ENCODE measurements at places on chromosomes 16 and 17.
A peak's percentile ranks its signal among the peaks of the same experiment; 100 is the strongest.

DNA sequence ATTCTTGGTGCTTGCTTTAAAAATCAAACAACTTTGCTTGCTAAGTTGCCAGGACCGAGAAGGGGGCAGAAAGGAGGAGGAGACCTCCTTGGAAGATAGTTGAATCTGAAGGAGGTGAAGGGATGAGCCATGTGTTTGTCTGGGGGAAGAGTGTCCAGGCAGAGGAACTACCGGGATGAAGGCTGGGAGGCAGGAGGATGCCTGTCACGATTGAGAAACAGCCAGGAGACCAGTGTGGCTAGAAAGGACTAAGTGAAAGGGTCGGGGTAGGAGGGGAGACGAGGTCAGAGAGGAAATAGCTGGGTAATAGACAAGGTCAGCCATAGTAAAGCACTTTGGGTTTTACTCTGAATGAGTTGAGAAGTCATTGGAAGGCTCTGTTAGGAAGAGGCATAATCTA, 38.9 kb upstream of the CSNK2A2 start:
- no peak for DNase-seq

DNA sequence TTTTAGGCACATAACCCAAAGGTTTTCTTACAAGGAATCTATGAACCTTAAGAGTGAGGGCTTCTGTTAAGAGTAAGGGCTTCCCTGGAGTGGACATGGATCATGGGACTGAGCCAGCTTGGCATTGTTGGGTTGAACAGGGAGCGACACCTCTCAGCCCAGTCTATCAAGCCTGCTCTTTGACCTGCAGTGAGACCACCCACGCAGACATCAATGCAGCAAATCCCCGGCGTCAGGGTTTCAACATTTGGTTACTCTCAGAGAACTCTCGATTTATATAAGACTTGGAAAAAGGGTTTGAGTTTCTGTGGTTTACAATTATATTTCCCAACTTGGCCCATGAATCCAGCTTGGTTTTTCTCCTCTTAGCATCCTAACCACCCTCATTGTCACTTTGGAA, 299.9 kb downstream of the WWOX start:
- no peak for DNase-seq

- DNase-seq: peak; percentile 54
Observed at GRCh38 chr17:43917348-43918025, 10.2 kb upstream of the MPP2 start.

DNA sequence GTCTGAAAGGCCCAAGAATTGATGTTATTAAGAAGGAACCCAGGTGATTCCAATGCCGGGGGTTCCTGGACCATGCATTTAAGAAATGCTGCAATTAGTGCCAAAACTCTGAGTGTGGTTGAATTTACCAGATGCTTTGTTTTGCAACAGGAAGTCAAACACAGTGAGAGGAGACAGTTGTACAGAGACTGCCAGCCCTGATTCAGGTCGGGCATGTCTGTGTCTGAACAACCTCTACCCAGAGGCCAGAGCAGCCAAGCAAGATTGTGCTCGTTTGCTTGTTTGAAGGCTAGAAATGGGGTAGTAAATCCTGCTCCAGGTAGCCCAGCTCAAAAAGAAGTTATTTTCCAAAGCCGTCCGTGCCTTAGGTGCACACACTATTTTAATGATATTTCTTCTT, 412.4 kb upstream of the ERCC4 start:
- DNase-seq: no peak

DNA sequence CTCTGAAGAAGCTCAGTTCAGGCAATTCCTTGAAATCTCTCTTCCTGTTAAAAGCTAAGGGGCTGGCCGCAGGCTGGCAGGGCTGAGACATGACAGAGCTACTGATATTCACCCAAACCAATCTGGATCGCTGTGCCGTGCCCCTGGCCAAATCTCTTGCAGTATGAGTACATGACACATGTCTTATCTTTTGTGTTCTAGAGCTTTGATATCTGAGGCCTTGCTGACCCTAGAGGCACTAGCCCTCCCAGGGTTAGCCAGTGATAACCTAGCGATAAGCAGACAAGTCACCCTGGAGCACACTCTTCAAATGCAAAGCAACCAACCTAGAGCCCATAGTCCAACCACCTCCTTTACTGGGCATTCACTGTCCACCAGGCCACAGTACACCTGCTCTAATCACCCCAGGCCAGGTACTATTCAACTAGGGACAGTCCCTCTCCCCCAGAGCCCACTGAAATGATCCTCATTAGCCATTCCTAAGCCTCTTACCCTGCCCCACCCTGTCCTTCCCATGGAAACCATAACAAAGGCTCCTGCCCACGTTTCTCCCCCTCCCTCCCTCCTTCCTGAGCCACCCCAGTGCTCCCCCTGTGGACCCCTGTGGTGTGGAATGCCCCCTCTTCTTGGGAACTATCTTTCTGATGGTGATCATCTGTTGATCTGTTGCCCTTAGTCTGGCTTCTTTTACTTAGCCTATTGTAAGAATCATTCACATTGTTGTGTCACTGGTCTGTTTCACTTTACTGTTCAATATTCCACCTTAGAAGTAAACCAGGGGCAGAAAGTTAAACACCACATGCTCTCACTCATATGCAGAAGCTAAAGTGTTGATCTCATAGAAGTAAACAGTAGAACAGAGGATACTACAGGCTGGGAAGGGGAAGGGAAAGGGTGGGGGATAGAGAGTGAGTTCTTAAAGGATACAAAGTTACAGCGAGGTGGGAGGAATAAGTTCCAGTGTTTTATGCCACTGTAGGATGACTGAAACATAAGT, 52.5 kb downstream of the TEKT5 start:
- DNase-seq: no peak

DNA sequence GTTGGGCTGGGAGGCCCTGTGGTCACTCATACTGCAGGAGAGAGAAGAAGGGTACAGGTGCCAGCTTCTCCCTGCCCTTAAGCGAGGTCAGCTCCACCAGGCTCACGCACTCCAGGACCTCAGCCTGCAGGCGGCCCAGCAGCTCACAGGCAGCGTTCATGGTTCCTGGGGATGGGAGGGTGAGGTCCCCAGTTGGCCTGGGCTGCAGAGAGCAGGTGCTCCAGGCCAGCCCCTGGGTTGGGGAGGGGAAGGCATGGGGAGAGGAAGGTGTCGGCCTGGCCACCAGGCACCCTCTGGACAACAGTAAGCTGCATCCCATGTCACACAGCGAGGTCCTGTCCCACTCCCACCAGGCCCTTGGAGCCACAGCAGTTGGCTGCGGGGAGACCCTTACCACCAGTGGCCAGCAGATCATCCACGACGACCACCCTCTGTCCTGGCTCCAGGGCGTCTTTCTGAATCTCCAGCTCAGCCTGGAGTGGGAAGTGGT, 2.0 kb downstream of the APRT start:
- DNase-seq: no peak

DNA sequence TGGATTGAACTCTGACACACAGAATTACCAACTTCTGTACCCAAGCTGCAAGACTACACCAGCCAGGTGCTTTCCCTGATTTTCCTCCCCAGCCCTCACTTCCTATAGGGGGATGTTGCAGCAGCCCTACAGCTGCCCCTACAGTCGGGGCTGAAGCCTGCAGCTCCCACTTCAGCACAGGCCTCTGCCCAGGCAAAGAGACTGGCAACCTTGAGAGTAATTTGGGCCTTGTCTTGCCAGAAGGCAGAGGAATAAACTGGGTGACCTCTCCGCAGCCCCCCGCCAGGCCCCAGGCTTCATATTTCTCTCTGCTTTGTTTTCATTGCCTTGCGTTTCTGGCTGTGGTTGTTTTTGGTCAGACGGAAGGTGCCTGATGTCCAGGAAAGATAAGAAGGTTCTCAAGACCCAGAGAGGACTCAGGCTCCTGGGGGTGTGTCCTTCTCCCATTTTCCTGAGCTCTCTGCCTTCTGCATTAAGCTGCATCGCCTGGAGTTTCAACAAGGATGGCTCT, 32.0 kb downstream of the SLC6A4 start:
- no peak for DNase-seq

GRCh38 chr17:31266042-31266441, 31.0 kb downstream of the OMG start:
- no peak for DNase-seq

DNA sequence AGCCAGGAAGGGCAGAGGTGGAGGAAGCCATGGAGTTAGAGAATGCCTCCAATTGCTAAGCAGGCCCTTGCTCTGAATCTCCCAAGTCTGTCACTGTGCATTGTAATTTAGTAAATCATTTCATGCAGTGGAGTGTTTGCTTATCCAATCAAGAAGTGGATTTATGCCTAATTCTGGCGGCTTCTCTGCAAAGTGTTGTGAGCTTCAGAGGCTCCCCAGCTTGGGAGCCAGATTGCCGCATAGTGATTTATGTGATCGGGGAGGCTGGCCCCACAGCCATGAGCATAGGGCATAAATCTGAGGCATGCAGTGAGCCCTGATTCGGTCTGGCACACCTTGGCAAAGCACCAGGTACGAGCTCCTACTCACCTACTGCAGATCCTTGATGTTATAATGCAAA, 520.8 kb downstream of the HS3ST4 start:
- DNase-seq: no peak

DNA sequence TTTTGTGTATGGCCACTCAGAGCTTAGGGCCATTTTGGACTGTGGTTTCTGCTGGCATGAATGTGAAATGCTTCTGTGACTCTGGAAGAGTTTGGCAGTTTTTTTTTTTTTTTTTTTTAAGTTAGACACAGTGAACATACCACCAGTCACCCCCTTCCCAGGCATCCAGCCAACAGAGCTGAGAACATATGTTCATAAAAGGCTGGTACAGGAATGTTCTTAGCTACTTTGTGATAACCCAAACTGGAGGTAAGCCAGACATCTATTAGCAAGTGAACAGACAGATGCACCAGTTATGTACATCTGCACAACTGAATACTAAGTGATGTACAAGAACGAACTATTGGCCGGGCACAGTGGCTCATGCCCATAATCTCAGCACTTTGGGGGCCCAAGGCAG, 92.7 kb downstream of the ABCC1 start:
- DNase-seq: no peak

DNA sequence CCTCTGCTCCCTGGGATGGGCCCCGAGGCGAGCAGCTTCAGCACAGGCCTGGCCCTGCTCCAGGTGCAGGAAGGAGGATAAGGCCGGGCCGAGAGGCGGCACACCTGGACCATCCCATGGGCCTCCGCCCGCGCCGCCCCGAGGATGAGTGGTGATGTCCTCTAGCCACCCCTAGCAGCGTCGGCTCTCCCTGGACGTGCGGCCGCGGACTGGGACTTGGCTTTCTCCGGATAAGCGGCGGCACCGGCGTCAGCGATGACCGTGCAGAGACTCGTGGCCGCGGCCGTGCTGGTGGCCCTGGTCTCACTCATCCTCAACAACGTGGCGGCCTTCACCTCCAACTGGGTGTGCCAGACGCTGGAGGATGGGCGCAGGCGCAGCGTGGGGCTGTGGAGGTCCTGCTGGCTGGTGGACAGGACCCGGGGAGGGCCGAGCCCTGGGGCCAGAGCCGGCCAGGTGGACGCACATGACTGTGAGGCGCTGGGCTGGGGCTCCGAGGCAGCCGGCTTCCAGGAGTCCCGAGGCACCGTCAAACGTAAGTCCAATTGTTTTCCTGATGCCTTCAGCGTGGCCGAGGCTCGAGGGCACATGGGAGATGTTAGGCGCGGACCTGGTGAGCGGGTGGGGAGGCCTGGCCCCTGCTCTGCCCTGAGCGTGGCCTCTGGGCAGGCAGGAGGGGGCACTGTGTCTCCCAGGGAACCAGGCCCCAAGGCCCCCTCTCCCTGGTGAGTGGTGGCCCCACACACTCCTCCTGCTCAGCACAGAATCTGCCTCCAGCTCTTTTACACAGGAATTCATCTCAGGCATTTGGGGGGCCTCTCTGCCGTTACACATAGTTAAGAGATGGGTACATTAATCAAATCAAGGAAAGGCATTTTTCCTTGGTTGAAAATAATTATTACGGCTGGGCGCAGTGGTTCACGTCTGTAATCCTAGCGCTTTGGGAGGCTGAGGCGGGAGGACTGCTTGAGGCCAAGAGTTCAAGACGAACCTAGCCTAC, 855 bp downstream of the TMEM204 start:
- DNase-seq: no peak

DNA sequence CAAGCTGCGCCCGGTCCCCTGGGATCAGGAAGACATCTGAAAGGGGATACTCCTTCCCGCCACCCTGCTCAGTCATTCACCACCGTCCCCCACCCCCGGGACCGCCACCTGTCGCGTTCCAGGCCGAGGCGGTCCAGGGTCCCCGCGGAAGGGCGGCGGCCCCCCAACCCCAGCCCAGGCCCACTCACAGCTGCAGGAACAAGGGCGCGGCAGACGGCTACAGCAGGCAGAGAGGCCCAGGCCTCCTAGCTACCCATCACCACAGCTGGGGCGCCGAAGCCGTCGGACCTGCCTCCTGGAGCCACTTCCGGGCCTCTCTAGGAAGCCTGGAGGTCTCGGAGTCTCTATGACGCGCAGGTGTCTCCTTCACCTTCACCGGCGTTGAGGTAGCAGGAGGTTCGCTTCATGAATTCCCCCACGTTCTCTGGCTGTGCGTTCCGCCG, at the start of gene SDR42E1:
SDR42E1 (minus strand) TSS at position 272 of the 443 bp plus-strand sequence. CDS start 10,612 bp downstream, outside the sequence.
- peak; percentile 59 for DNase-seq

- DNase-seq: peak; percentile 81
Observed at GRCh38 chr16:51762081-51762996, 611.3 kb upstream of the SALL1 start.

GRCh38 chr17:31493656-31494155, 102.2 kb downstream of the RAB11FIP4 start:
- no peak for DNase-seq

DNA sequence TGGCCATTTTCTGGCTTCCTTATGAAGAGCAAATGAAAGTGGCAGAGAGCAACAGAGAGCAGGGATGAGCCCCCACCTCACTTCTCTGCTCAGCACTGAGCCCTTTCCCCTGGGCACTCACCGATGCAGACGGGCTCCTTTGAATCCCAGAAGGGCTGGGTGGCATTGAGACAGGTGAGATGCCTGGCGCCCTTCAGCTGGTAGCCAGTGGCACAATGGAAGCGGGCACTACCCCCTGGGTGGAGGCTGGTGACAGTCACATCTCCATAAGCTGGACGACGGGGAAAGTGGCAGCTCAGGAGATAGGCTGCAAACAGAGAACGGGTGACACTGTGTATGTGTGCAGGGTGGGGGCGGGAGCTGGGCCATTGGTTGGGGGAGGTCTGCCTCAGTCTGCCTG, 12.5 kb upstream of the PHF12 start:
- no peak for DNase-seq

DNA sequence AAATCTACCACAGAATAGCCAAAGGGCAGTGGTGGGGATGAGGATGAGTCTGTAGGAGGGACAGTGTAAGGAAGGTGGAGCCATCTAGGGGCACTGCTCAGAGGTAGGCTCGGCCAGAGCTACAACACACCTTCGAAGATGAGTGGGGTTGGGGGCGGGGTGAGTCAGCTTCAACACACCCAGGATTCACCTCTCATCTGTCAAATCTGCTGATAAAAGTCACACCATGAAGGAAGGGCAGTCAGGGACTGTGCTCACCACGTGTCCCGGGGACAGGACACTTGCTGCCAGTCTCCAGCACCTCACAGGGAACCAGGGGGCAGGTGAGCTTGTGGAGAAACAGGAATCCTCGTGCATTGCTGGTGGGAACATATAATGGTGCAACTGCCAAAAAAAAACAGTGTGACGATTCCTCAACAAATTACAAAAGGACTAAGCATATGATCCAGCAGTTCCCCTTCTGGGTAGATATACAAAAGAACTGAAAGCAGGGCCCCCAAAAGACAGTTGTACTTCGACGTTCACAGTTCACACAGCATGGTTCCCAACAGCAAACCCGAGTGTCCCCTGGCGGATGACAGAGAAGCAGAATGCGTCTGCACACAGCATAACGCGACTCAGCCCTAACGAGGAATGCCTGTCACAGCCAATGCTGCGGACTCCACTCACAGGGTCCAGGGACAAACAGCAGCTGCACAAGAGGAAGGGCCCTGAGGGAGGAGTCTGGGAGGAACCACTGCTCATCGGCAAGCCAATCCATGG, 133.1 kb downstream of the ANKRD11 start:
- DNase-seq: no peak

- DNase-seq: no peak
Observed at GRCh38 chr17:74222399-74222798, 9.0 kb downstream of the TTYH2 start.

Data from liver (tissue), 10 donors.